Esophagus muscularis mucosa (tissue), 4 donors: ENCODE measurements at places on chromosomes 5 and 9. TPM values are rescaled to one million over a fixed set of nuclear protein-coding genes. Genes with fewer than 3 reads are reported as not detected.

DNA sequence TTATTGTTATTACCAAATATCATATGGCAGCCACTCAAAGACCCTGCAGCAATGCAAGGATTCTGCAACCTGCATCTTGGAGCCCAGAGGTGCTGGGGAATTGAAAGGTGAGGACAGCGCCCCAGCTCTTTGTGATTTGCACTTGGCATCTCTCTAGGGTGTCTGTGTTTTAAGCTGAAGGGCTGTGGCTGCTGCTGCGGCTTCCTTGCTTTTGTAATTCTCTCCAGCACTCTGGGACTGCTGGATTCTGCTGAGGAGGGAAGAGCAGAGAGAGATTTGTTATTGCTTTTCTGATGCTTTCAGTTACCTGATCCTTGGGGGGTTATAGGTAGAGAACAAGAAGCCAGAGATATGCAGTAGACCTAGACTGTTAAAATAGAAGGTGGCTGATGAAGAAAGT is 562.4 kb downstream of the EBF1 start:
- DNase-seq = no peak

DNA sequence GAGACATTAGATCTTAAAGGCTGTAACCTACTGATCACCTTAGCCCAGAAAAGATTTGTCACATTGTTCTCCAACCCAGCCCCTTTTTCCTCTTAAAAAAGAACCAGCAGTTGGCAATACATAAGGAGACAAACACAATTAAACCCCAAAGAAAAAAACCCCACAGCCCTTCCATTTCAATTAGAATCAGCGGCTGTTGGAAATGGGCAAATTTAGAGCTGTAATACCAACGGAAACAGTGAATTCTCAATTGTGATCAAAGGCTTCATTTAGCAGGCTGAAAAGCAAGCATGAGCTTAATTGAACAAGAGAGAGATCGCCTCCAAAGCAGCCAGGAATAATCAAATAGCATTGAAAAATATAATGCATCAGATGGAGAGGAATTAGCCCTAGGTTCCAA is 153.6 kb downstream of the FAM114A2 start:
- DNase-seq = peak; percentile 5

The CNTFR gene
- 1.2 TPM for total RNA-seq

DNA sequence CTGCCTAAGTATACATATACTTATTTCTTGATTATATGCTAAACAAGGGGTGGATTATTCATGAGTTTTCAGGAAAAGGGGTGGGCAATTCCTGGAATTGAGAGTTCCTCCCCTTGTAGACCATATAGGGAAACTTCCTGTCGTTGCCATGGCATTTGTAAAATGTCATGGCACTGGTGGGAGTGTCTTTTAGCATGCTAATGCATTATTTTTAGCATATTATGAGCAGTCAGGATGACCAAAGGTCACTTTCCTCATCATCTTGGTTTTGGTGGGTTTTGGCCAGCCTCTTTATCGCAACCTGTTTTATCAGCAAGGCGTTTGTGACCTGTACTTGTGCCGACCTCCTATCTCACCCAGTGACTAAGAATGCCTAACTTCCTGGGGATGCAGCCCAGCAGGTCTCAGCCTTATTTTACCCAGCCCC is 80.9 kb downstream of the ALDH7A1 start:
- no peak for DNase-seq

The PCDHA1 gene
- total RNA-seq = not detected

The CTNND2 gene
- 2.5 TPM for total RNA-seq

DNA sequence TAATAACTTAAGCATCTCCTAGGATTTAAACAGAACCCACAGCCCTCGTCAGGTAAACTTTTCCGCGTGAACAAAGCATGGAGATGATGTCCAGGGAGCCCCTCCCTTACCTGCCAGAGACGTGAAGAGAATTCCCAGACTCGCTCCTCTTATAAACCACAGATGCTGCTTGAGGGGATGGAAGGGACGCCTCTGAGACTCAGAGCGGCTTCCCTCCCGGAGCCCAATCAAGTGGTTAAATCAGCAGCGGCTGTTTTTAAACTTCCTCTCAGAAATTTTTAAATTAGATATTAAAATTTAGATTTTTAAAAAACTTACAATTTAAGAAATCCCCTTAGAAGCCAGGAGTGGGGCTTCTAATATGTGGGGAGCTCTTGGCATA is 71.8 kb downstream of the RAPGEF1 start:
- no peak for DNase-seq

DNA sequence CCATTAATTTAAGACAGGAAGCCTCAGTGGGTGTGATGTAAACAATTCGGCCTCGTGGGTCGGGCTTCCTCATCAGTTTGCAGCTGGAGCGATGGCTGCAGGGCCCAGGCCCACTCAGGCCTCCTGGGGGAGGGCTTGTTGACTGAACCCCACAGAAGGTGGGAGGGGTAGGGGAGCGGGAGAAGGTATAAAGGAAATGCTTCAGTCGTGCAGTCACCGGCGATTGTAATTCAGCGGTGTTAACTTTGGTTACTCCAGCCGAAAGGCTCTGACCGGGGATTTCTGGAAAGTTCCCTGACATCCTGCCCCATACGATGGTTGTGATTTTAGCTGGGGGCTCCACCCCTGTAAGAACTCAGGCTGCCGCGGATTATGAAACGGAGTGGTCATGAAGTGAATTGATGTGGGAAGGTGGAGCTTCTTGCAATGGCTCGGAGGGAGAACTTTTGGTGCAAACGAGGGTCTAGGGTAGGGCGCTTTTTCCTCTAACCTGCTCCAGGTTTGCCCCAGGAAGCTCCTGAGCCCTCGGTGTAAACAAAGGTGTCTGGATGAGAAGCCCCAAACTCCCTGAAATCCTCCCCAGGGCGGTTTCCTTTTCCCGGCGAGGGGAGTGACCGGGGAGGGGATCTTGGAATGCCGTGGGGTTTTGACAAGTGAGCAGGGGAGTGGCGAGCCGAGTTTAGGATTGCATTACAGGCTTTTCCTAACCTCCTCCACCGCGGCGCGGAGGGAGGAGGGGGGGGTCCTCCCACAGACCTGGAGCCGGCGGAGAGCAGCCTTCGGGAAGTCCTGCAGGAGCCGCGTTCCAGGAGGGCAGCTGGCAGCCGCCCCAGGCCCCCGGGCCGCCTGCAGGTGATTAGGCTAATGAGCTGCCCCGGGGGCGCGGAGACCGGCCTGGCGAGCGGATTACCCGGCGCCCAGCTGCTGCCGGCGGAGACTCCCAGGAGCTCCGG is 215.5 kb downstream of the PDZD2 start:
- DNase-seq = no peak
